ENCODE measurements at places on chromosomes 5 and 9.

DNA sequence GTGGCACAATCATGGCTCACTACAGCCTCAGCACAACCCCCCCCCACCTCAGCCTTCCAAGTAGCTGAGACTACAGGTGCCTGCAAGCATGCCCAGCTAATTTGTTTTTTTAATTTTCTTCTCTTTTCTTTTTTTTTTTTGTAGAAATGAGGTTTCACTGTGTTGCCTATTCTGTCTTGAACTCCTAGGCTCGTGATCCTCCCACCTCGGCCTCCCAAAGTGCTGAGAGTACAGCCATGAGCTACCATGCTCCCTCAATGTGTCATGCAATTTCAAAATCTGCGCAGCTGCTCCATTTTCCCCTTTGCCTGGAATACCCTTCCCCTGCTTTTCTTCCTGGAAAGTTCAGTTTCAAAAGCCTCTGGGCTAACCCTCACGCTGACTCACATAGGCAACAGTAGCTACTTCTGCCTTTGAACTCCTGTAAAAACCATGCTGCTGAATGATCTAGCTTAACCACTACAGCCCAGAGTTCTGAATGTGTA, 71.0 kb upstream of the IL7R start:
- DNase-seq, result no peak

GRCh38 chr5:40141896-40142295, 537.8 kb upstream of the PTGER4 start:
- no peak for DNase-seq

DNA sequence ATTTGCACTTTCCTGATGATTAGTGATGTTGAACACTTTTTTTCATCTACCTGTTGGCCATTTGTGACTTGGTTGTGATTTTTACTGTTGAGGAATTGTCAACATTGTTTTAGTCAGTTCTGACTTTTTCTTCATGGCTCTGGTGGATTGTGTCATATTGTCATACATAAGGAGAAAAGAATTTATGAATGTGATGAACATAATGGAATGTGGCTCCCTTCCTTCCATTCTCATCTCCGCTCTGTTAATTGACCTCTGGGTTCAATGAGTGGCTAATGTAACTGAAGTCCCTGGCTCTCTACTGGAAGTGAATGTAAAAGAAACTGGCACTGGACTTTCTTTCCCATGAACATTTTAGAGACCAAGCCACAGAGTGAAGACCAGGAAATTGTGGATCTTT, 49.2 kb downstream of the KIAA1958 start:
- DNase-seq, result no peak

GRCh38 chr5:169037466-169037865, 263.5 kb downstream of the SLIT3 start:
- DNase-seq, result no peak

- no peak for DNase-seq
Observed at GRCh38 chr9:69502671-69503301, 169.4 kb downstream of the APBA1 start.

- no peak for DNase-seq
Observed at GRCh38 chr9:37198039-37198729, 77.8 kb downstream of the ZCCHC7 start.

DNA sequence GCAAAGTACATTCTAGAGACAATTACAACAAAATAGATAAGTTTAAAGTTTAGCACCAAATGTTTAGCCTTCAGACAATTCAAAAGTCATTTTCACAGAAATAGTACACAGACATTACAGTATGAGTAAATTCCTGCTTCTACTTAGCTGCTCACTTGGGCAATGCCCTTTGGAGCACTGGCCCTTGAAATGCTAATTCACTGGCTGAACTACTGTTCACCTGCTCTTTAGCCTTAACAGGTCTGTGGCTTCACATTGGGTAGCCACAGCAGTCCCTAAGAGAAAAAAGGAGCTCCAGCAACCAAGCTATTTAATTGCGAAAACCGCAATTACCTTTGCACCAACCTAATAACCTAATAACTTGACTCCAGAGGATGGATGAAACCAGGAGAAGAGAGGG, 916.2 kb upstream of the DMAC1 start:
- DNase-seq, result no peak

GRCh38 chr5:14221732-14222131, 78.6 kb downstream of the TRIO start:
- no peak for DNase-seq

DNA sequence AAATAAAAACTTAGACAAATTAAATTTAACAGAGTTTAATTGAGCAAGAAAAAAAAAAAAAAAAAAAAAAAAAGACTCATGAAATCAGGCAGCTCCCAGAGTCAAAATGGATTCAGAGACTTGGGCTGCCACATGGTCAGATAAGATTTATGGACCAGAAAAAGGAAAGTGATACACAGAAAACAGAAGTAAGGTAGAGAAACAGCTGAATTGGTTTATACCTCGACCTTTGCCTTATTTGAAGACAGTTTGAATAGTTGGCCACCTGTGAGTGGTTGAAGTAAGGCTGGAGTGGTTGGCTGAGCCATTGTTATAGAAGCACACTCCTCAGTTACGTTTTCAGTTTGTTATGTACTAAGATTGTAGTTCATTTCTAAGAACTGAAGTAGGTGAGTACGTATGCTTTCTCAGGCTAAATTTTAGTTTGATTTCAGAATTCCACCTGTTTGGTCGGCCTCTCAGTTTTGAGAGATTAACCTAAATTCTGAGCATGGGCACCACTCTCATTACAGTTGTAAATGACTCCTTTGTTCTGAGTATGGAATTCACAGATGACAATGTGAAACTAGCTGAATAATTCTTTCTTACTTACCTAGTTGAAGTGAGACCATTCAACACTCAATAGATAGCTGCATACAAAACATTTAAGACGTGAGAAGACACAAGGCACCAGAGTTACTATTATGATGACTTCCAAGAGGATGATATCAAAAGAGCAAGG, 149.0 kb downstream of the AOPEP start:
- no peak for DNase-seq

- DNase-seq, result no peak
Observed at GRCh38 chr9:124632077-124632621, 125.0 kb upstream of the NR5A1 start.
